ENCODE measurements at places on chromosomes 6 and 20.

GRCh38 chr6:145866456-145867396, 52.1 kb upstream of the FBXO30 start:
- DNase-seq: peak; percentile 5

- no peak for DNase-seq
Measured at GRCh38 chr6:129695373-129696027, 14.5 kb downstream of the ARHGAP18 start.

GRCh38 chr6:150527100-150527499, 72.6 kb upstream of the PLEKHG1 start:
- peak; percentile 9 for DNase-seq

DNA sequence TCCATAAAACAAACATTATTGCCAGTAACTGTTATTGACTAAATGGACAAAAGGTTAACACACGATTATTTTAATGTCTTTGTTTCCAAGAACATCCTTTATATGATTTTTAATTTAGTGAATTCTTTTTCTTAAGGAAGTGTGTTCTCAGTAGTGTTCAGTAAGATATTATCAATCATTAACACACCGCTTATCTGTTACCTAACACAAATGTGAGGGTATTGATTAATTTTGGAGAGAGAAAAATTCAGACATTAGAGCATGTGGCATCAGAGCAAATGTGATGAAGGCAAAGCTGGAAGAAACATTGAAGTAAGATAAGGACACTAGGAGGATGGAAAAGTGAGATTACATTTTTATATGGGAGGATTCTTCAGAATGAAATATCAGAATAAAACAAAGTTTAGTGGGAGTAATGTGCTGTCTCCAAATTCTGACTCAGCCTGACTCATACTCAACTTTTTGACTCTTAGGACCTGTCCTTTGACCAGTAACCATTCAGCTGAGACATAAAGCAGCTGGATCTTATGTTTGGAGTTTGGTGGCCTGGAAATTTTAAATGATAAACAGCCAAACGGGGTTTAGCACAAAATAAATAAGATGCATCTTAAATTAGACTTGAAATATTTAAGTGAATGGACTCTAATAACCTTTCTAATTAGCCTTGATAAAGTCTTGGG, 348.6 kb downstream of the CD109 start:
- no peak for DNase-seq

DNA sequence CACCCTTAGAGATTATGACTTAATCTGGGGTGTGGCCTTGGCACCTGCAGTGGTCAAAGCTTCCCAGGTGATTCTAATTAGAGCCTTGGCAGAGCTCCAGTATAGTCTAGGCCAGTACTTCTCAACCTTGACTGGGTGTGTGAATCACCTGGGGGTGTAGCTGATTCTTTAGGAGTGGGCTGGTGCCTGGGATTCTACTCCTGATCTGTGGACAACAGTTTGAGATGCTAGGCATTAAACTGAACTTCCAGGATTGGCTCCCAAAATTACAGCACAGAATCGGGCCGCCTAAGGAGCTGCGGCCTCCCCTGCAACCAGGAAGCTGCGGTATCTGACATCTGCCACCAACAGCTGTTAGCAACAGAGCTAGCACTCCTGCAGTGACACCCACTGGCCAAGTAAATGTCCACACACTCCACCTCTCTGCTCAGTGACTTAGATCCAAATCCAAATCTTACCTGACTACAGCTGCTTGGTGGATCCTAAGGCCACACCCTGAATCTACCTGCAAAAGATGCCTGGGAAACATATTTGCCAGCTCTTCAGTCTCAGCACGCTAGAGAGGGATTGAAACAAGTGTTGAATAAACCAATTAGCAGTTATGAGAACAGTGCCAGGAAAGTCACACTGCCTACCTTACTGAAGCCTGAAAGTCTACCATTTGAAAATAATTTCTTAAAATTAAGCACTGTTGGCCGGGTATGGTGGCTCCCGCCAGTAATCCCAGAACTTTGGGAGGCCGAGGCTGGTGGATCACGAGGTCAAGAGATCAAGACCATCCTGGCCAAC, 126.7 kb downstream of the UNC5CL start:
- DNase-seq: peak; percentile 89

- DNase-seq: no peak
Measured at GRCh38 chr6:138622967-138623366, 123.7 kb upstream of the NHSL1 start.

DNA sequence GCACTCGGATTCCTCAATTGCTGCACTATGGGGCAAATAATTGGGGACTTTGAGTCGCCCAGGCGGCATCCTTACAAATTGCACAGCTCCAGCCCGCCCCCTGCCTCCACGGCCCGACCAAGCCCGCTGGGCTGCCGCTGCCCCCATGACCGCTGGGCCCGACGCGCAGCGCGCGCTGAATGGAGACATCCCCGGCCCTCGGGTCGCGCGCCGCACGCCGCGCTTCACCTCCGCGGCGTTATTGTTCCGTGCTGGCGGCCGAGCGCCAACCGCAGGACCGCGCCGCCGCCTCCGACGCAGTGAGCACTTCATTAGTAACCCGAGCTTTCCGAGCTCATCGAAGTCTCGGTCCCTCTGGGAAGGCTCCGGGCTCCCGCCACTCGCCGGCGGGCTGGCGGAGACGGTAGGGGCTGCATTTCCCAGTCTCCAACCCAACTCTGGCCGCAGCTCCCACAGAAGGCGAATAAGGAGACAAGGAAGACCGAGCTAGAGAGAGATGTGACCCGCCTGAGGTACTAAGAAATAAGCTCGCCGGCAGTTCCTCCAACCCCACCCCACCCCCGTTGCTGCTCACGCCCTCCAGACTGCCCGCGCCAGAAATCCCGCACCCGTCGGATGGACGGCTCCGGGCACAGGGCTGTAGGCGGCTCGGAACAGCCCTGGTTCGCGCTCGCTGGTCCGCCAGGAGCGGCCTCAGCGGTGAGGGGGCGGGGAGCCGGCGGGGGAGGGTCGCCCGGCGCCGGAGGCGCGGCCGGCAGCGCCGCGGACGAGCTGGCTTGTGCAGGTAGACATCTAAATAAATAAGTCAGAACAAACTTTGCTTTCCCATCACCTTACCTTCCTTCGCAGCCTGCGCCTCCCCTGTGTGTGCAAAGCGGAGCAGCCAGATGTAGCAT, 703 bp downstream of the EPHA7 start:
- DNase-seq: no peak

- no peak for DNase-seq
Measured at GRCh38 chr6:15881150-15881549, 218.3 kb upstream of the DTNBP1 start.

DNA sequence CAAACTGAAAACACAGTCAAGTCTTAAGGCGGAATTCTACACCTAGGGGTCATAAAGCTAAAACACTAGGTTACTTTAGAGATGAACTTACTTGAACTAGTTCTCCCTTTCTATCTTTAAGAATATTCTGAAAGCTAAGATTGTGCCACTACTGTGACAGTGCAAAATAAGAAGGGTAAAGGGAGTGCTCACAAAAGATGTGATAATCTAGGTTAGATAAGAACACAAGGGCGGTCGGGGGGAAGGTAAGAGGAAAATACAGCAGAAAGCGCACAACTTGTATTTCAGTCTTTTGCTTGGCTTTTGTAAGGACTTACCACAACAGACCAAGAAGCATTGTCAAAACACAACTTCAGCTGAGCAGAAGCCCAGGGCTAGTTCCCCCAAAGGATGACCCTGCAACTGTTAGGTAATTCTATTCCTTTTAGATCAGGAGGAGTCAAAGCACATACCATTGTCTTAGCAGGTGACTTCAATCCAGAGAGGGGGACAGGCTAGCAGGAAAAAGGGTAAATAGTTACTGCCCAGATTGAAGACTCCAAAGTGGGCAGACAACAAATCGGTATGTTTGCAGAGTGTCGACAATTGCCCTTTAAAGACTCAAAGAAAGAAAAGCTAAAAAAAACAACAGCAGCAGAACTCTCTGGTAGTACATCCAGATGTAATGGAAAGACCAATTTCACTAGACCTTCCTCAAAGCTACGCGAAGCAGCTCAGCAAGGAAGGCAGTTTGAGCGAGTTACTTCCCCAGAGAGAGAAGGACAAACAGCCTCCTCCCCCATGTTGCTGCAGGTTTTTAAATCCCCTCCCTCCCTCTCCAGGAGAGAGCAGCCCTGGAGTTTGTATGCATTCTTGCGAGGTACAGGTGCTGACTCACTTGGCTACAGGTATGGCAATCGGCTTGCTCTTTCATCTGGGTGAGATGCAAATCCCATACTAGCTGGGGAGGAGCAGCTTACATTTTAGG, 59.0 kb downstream of the RIPOR2 start:
- no peak for DNase-seq

GRCh38 chr6:123529843-123530242, 106.9 kb downstream of the TRDN start:
- DNase-seq: no peak

DNA sequence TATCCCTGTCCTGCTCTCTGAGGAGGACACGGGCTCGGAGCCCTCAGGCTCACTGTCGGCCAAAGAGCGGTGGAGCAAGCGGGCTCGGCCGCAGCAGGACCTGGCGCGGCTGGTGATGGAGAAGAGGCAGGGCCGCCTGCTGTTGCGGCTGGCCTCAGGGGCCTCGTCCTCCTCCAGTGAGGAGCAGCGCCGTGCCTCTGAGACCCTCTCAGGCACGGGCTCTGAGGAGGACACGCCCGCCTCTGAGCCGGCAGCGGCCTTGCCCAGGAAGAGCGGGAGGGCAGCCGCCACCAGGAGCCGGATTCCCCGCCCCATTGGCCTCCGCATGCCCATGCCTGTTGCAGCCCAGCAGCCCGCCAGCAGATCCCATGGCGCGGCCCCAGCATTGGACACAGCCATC, 14.2 kb upstream of the SLC22A7 start:
- no peak for DNase-seq

DNA sequence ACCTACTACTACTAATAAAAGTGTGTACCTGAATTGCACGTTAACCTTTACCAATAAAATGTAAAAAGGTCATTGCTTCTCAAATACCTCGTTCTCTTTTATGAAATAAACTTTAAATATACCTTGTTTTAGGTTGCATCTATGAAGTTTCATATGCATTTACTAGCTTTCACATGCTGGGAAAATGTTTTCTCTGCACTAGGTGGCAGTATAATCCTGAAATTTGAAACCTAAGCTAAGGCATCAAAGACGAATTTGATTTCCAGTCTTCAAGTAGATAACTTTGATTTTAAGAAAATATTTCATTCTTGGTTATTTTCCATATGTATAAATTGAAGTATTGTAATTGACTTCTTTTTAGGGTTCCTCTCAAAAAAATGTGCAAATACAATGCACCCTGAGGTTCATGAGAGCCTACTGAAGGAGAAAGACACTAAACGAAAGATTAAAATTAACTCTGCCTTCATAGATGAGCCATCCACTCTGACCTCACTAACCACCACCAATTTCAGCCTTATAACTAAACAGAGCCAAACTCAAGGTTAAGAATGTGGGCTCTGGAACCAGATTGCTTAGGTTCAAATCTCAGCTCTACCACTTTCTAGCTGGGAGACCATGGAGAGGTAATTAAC, 7.3 kb upstream of the COL9A1 start:
- DNase-seq: peak; percentile 70

DNA sequence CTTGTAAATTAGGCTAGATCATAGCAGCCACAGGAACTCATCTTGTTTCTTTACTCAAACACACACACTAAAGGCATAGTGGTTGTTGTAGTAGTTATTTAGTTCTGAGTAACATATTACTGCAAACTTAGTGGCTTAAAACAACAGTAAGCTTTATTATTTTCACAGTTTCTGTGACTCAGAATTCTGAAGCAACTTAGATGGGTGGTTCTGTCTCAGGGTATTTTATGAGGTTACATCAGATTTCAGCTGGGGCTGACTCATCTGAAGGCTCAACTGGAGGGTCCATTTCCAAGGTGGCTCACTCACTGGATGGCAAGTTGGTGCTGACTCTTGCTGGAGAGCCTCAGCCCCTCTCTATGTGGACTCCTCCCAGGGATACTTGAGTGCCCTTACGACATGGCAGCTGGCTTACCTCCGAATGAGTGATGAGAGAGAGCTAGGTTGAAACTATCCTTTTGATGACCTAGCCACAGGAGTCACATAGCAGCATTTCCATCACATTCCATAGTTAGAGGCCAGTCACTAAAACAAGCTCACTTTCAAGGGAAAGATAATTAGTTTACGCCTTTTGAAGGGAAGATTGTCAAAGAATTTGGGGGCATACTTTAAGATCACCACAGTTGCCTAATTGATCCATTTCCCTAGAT, 136.5 kb upstream of the PRND start:
- DNase-seq: no peak

GRCh38 chr20:53923566-53924369, 146.6 kb downstream of the BCAS1 start:
- DNase-seq: no peak

DNA sequence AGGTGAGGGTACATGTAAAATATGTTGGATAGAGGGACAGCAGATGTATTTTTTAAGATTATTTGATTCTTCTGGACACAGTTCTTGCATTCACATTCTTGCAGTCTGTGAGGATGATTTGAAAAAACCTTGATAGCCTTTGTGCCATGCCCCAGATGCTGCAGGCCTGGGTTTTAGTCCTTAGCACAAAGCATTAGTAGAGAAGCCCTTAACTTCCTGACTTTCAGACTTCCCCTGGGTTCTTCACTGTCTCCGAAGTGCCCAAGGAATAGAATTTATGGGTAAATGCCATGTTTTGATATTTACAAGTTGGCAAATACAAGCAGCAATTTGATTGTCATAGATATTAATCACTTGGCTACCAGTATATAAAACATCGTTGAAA, 67.6 kb upstream of the SUPT3H start:
- DNase-seq: peak; percentile 18

DNA sequence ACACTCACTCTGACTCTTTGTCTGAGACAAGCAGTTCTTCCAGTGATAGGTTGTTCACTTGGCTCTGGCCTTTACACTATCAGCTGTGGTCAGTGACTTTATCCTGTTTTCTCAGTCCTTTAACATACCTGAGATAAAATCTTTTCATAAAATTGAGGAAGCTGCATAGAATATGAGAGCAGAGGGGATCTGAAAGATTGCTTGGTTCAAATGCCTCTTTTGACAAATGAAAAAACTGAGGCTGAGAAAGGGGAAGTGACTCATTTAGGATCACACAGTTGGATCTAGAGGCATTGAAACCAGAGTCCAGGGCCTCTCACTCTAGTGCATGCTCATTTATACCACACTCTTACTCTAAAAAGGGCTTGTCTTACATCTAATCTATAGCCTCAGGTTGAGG, 277.0 kb upstream of the TBX18 start:
- DNase-seq: no peak

DNA sequence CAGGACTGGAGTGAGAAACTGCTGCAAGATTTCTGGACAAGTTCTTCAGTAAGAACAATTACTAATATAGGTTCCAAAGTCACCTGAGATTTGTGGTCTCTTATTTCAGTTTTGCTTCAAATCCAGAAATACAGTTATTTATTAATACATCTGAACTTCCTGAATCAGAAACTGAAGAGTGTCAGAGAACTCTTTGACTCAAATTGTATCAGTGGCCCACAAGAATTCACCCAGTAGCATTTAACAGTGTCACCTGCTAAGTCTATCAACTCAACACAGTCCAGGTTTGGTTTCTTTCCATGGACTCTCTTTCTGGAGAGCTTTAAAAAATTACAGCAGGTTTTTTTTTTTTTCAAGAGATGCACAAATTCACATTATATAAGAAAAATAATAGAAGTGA, 18.8 kb upstream of the NHSL1 start:
- DNase-seq: no peak
